Breast epithelium (tissue), 4 donors: ENCODE measurements at places on chromosomes 6 and 20. TPM values are rescaled to one million over a fixed set of nuclear protein-coding genes. Genes with fewer than 3 reads are reported as not detected.

The HLA-DPA1 gene
- total RNA-seq = 51.8 TPM

The C6orf15 gene
- total RNA-seq = 0.59 TPM

The HTR1B gene
- not detected for total RNA-seq

GRCh38 chr6:150617062-150617461 lies 17.4 kb downstream of the PLEKHG1 start:
- no peaks in the 10 kb centered on the region for H3K36me3 ChIP-seq
- no peak overlapping the region for H3K27ac ChIP-seq
- H3K27me3 ChIP-seq = no peaks in the 10 kb centered on the region
- H3K4me1 ChIP-seq = no peaks in the 10 kb centered on the region

DNA sequence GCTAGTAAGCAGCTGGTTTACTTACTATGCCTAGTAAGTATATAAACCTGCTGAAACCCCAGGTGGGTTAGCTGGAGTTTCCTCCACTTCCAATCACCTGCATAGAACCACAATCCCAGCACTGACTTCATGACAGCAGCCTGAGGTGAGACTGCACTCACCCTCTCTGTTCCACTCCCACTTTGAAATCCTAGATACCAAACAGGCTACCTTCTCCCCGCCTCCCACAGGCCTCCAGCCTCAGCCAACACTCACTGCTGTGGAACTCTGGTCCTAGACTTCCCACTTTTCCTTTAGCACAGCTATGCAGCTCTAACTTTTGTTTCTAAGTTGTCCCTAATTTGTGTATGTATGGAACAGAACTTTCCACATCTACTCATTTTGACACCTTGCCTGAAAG lies 149.7 kb upstream of the ARID1B start:
- DNase-seq = no peak
- no peaks in the 10 kb centered on the region for H3K27me3 ChIP-seq
- no peak overlapping the region for H3K27ac ChIP-seq
- H3K4me1 ChIP-seq = no peaks in the 10 kb centered on the region
- H3K36me3 ChIP-seq = no peaks in the 10 kb centered on the region
- H3K4me3 ChIP-seq = no peak overlapping the region

GRCh38 chr6:112986321-112986720 lies 639.2 kb downstream of the RFPL4B start:
- DNase-seq = no peak
- no peaks in the 10 kb centered on the region for H3K27me3 ChIP-seq
- H3K4me1 ChIP-seq = no peaks in the 10 kb centered on the region
- H3K27ac ChIP-seq = no peak overlapping the region

GRCh38 chr20:45085289-45085688 lies 15.6 kb downstream of the KCNS1 start:
- no peak overlapping the region for H3K27ac ChIP-seq
- no peak overlapping the region for H3K4me3 ChIP-seq
- H3K27me3 ChIP-seq = no peaks in the 10 kb centered on the region
- DNase-seq = no peak

GRCh38 chr6:78835817-78836216 lies 31.5 kb upstream of the IRAK1BP1 start:
- no peak for DNase-seq
- H3K27me3 ChIP-seq = no peaks in the 10 kb centered on the region
- H3K27ac ChIP-seq = no peak overlapping the region
- no peak overlapping the region for H3K4me3 ChIP-seq

GRCh38 chr6:142183351-142183750 lies 36.3 kb downstream of the VTA1 start:
- H3K27ac ChIP-seq = no peak overlapping the region
- no peak for DNase-seq
- H3K27me3 ChIP-seq = no peaks in the 10 kb centered on the region

The C6orf141 gene
- total RNA-seq = 6.1 TPM

DNA sequence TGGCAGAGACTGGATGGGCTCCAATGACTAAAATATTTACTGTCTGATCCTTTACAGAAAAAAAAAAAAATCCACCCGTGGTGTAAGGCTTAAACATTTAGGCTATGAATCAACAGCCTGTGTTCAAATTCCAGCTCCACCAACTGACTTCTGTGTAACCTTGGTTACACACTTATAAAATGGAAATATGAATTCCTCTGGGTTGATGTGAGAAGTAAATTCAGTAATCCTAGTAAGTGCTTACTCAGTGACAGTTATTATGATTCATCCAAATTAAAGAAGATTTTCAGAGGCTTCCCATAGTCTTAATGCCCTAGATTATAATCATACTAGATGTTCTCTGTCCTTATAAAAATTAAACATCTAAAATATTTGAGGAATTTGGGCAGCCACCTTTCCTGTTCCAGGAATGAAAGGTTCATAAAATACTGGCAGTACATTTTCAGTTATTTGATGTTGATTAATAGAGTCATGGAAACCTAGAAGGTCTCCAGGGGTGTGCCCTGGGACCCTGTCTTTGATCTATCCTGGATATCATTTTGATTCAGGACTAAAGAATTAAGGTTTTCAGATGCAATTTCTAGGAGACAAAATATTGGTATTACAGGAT lies 180.3 kb upstream of the ZNF217 start:
- no peak overlapping the region for H3K4me3 ChIP-seq
- H3K36me3 ChIP-seq = no peaks in the 10 kb centered on the region
- no peaks in the 10 kb centered on the region for H3K4me1 ChIP-seq
- H3K27me3 ChIP-seq = no peaks in the 10 kb centered on the region
- DNase-seq = no peak

The MANEA gene
- 12.1 TPM for total RNA-seq

The ADGB gene
- not detected for total RNA-seq
